Muscle of leg (tissue), 16 donors: ENCODE measurements at places on chromosomes 16 and 17.
A peak's percentile ranks its signal among the peaks of the same experiment; 100 is the strongest.

DNA sequence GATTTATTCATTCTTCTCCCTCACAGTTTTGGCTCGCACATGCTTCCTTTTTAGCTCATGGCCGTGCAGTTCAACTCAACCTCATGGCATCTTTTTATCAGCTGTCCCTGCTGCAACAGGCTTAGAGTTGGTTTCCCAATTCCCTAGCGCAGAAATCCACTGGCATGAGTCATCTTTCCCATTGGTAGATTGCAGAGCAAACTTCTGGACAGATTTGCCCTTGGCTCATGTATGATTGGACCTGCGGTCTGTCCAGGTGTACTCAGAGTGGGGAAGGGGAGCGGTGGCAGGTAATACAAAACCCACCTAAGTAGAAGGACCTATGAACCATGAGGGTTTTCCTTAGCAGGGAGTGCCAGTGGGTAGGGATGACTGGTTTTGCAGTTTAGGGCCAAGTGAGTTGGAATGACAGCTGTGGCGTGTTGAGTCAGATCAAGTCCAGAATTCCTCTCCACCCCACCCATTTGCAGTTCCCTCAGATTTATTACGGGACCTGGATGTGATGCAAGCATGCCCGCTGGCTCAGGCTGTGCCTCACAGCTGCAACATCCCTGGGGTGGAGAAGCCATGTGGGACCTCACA, 584.7 kb downstream of the WWOX start:
- peak; percentile 81 for DNase-seq
- H3K4me3 ChIP-seq, result no peak overlapping the region
- peak overlapping the region; percentile 94 for H3K27ac ChIP-seq
- peaks cover 36% of the 10 kb centered on the region for H3K4me1 ChIP-seq
- H3K27me3 ChIP-seq, result no peaks in the 10 kb centered on the region

- peaks cover 35% of the 10 kb centered on the region for H3K4me1 ChIP-seq
- H3K4me3 ChIP-seq, result peak overlapping the region; percentile 57
- no peaks in the 10 kb centered on the region for H3K36me3 ChIP-seq
- no peak overlapping the region for H3K27ac ChIP-seq
Measured at GRCh38 chr17:49851387-49852291, 3.8 kb upstream of the TAC4 start.

- H3K4me1 ChIP-seq, result peaks cover 21% of the 10 kb centered on the region
- H3K36me3 ChIP-seq, result no peaks in the 10 kb centered on the region
- no peaks in the 10 kb centered on the region for H3K27me3 ChIP-seq
- H3K27ac ChIP-seq, result peak overlapping the region; percentile 96
Measured at GRCh38 chr17:27333410-27333980, 39.6 kb downstream of the WSB1 start.

- no peak overlapping the region for H3K27ac ChIP-seq
- no peak overlapping the region for H3K4me3 ChIP-seq
- no peaks in the 10 kb centered on the region for H3K36me3 ChIP-seq
- no peaks in the 10 kb centered on the region for H3K4me1 ChIP-seq
- H3K27me3 ChIP-seq, result peaks cover 2% of the 10 kb centered on the region
Measured at GRCh38 chr16:52117171-52117570, 429.8 kb downstream of the TOX3 start.

DNA sequence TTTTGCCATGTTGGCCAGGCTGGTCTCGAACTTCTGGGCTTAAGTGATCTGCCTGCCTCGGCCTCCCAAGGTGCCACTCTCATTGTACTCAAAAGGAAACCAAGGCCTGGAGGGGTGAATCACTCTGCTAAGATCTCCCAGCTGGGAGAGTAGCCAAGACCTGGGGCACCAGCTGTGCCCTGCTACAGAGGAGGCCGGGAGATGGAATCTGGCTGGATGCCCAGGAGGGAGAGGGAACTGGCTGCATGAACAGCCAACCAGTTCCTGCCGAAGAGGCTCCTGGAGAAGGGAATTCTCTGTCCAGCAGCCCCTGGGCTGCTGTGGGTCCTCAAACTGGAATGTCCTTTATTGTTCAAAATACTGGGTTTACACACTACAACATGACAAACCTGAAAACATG, 238.7 kb upstream of the CIBAR2 start:
- H3K27ac ChIP-seq, result peak overlapping the region; percentile 20
- no peaks in the 10 kb centered on the region for H3K36me3 ChIP-seq
- no peaks in the 10 kb centered on the region for H3K27me3 ChIP-seq
- DNase-seq, result peak; percentile 95
- no peak overlapping the region for H3K4me3 ChIP-seq

- no peaks in the 10 kb centered on the region for H3K27me3 ChIP-seq
- H3K4me3 ChIP-seq, result no peak overlapping the region
Measured at GRCh38 chr16:64543031-64543430, 578.8 kb downstream of the CDH11 start.

GRCh38 chr17:16254773-16255400, 37.9 kb downstream of the PIGL start:
- no peaks in the 10 kb centered on the region for H3K27me3 ChIP-seq
- no peak for DNase-seq
- no peak overlapping the region for H3K4me3 ChIP-seq
- H3K4me1 ChIP-seq, result peaks cover 9% of the 10 kb centered on the region
- H3K27ac ChIP-seq, result peak overlapping the region; percentile 83

GRCh38 chr17:31580706-31581490, 189.4 kb downstream of the RAB11FIP4 start:
- peaks cover 8% of the 10 kb centered on the region for H3K36me3 ChIP-seq
- H3K4me3 ChIP-seq, result no peak overlapping the region
- peak overlapping the region; percentile 82 for H3K27ac ChIP-seq

DNA sequence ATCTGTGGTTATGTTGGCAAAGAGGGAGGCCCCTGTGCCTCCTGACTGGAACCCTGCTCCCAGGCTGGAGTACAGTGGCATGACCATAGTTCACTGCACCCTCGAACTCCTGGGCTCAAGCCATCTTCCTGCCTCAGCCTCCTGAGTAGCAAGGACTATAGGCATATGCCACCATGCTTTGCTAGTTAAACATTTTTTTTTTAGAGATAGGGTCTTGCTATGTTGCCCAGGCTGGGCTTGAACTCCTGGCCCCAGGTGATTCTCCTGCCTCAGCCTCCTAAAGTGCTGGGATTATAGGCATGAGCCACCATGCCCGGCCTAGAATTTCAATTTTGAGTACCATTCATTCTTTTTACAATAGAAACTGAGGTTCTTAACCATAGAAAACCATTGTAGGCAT, 21.2 kb upstream of the ITGB3 start:
- H3K27ac ChIP-seq, result no peak overlapping the region
- peaks cover 2% of the 10 kb centered on the region for H3K27me3 ChIP-seq
- peaks cover 3% of the 10 kb centered on the region for H3K36me3 ChIP-seq
- H3K4me1 ChIP-seq, result peaks cover 8% of the 10 kb centered on the region
- DNase-seq, result no peak
- no peak overlapping the region for H3K4me3 ChIP-seq

- no peak overlapping the region for H3K27ac ChIP-seq
- H3K4me3 ChIP-seq, result no peak overlapping the region
- DNase-seq, result peak; percentile 39
- H3K4me1 ChIP-seq, result peaks cover 2% of the 10 kb centered on the region
- no peaks in the 10 kb centered on the region for H3K27me3 ChIP-seq
- peaks cover 44% of the 10 kb centered on the region for H3K36me3 ChIP-seq
Measured at GRCh38 chr16:23496821-23497542, 13.3 kb downstream of the GGA2 start.

GRCh38 chr16:57681950-57682728, 12.5 kb upstream of the DRC7 start:
- no peaks in the 10 kb centered on the region for H3K36me3 ChIP-seq
- no peaks in the 10 kb centered on the region for H3K27me3 ChIP-seq
- no peak overlapping the region for H3K4me3 ChIP-seq
- no peak for DNase-seq
- no peak overlapping the region for H3K27ac ChIP-seq

- peak overlapping the region; percentile 61 for H3K4me3 ChIP-seq
- H3K27me3 ChIP-seq, result no peaks in the 10 kb centered on the region
- H3K36me3 ChIP-seq, result peaks cover 22% of the 10 kb centered on the region
- DNase-seq, result no peak
Measured at GRCh38 chr16:19115148-19116021, 1.6 kb downstream of the ITPRIPL2 start.

DNA sequence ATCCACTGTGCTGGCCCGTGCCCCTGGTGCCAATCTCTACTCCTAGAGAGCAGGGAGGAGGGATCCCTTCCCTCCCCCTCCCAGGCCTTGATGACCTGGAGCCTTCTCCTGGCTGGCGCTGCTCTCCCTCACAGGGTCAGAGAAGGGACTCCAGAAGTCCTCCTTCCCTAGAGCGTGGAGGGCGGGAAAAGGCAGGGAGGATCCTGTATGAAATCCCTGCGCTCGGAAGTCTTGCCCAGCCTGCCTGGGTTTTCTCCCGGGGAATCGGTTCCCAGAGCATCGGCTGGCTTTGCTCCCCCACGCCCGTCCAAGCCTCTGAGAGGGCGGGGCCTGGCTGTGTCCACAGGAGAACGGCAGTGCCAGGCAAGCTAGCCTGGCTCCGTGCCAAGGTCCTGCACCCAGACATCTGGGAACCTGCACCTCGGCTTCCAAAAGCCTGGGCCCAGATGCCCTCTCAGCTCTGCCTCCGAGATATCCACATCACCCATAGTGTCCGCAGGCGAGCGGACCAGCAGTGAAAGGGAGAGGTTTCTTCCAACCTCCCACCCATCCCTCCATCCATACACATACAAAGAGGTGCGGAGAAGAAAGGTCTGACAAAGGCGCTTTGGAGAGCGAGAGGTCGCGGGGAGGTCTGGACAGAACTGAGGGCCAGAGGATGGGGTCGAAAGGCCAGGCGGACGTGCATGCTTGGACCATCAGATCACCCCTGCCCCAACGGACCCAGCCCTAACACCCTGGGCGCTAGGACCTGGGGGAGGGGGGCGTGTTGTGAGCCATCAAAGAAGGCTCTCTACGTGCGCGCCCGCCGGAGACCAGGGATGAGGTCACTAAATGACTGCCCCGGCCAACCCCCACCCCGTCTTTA, 1.1 kb downstream of the MPP2 start:
- peaks cover 44% of the 10 kb centered on the region for H3K27me3 ChIP-seq
- H3K4me1 ChIP-seq, result peaks cover 36% of the 10 kb centered on the region
- H3K4me3 ChIP-seq, result peak overlapping the region; percentile 82

DNA sequence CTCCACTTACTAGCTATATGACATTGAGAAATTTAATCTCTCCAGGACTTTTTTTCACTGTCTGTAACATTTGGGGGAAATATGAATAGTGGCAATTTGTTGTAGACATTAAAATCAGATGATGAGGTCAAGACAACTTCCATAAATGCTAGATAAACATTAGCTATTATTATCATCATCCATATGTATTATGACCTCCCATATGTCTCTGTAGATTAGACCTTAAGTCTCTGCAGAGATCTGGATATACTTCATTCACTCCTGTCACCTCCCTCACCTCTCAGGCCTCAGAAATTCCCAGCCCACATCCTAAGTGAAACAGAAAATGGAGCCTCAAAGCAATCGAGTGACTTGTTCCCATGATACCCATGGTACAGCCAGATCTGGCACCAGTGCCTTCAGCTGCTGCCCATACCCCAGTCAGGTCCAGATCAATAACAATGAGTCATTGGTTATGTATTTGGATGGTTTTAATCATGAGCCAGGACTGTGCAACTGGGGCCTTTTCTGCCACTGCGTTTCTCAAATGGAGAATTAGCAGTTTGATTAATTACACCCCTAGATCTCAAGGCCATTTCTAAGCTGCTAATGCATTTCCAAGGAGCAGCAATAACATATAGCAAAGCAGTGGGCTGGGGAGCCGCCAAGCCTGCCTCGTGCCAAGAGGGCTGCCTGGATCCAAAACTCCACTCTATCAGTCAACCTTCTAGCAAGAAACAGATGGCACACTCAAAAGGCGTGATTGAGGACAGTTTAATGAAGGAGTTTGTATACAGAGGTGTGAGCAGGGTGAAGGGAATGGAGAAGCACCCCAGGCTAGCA, 2.6 kb upstream of the FDXR start:
- H3K4me3 ChIP-seq, result no peak overlapping the region
- H3K36me3 ChIP-seq, result no peaks in the 10 kb centered on the region
- no peak overlapping the region for H3K27ac ChIP-seq
- H3K27me3 ChIP-seq, result peaks cover 8% of the 10 kb centered on the region

- no peaks in the 10 kb centered on the region for H3K4me1 ChIP-seq
- H3K27ac ChIP-seq, result no peak overlapping the region
- no peak for DNase-seq
- H3K27me3 ChIP-seq, result peaks cover 3% of the 10 kb centered on the region
Measured at GRCh38 chr16:81214745-81215166, 23.7 kb upstream of the BCO1 start.

GRCh38 chr17:74923538-74924249, 379 bp upstream of the OTOP2 start:
- no peak overlapping the region for H3K27ac ChIP-seq
- peak; percentile 46 for DNase-seq
- peak overlapping the region; percentile 22 for H3K4me3 ChIP-seq
- peaks cover 91% of the 10 kb centered on the region for H3K27me3 ChIP-seq
- H3K4me1 ChIP-seq, result peaks cover 22% of the 10 kb centered on the region

DNA sequence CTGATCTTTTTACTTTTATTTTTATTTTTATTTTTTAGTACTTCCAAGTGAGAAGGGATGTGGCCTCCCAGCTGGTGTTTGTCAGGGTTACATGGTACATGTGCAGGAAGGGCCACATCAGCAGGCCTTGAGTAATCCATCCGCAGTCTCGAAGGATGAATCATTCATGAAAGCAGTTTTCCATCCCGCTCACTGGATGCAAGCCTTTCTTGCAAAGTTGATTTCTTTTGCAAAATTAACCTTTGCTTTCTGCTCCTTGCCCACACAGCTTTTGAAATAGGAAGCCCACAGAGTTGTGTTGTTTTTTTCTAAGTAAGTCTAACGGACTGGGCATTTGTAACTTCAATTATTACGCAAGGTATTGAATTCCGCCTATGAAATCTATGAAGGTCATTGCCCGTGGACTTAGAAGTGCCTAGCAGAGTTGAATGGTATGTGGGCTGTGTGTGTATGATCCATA, 157.4 kb downstream of the PRKCA start:
- no peak overlapping the region for H3K4me3 ChIP-seq
- peaks cover 6% of the 10 kb centered on the region for H3K4me1 ChIP-seq
- no peak overlapping the region for H3K27ac ChIP-seq
- peak; percentile 71 for DNase-seq
- H3K27me3 ChIP-seq, result no peaks in the 10 kb centered on the region

DNA sequence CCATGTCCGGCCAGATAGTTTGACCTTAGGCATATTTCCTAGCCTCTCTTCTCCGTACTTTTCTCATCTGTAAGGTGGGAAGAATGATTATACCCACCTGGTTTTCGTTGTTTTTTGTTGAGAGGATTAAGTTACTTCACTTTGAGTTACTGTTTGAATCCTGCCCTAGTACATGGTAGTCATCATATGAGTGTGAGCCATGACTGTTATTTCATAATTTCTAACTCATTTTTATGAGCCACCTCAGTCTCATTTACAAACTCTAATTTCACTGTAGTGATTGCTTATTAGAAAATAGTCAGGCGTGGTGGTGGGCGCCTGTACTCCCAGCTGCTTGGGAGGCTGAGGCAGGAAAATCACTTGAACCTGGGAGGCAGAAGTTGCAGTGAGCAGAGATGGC, 45.1 kb downstream of the YPEL2 start:
- no peak overlapping the region for H3K27ac ChIP-seq
- H3K4me3 ChIP-seq, result no peak overlapping the region
- H3K36me3 ChIP-seq, result peaks cover 3% of the 10 kb centered on the region
- no peaks in the 10 kb centered on the region for H3K27me3 ChIP-seq

GRCh38 chr16:8718851-8719680, 44.6 kb downstream of the ABAT start:
- H3K4me3 ChIP-seq, result no peak overlapping the region
- H3K27ac ChIP-seq, result peak overlapping the region; percentile 43
- no peaks in the 10 kb centered on the region for H3K36me3 ChIP-seq
- peaks cover 44% of the 10 kb centered on the region for H3K4me1 ChIP-seq
